ENCODE measurements at places on chromosomes 7 and 10.
A peak's percentile ranks its signal among the peaks of the same experiment; 100 is the strongest.

- DNase-seq: no peak
These were observed 73.8 kb downstream of the LRGUK start for GRCh38 chr7:134200970-134201369.

DNA sequence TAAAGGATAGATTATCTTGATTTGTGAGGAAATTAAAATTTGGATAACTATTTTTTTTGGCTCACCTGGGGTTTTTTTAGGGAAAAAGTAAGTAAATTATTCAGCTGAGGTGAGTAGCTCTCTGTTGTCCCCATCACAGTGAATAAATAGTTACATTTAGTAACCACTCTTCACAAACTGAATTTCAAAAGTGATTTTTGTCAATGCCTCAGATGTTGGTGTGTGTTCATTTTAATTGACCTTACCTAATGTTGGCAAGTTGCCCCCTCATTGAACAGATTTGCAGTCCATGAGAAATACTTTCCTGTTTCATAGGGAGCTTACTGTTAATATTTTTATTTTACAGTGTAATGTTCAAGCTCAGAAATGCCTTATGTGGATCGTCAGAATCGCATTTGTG is 18.3 kb downstream of the PLEKHA1 start:
- DNase-seq: no peak

GRCh38 chr10:115844591-115844990 is 428.4 kb downstream of the GFRA1 start:
- DNase-seq: peak; percentile 20

DNA sequence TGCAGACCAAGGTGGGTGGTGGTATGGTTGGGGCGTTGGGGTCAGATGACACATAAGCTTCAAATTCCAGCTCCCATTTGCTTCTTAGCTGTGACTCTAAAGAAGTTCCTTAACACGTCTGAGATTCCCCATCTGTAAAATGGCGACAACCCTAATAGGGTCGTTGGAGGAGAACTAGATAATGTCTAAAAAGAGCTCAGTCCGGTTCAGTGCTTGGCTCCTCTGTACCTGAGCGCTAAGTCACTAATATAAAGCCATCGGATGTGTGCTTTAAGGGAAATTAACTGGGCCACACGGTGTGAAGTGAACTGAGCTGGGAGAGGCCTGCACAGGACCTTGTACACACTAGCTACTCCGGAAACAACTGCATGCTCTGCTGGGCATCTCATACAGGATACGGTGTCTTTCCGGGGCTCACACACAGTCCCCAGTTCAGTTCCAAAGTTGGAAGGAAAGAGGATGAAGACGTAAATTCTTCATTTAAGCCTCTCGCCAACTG is 476 bp upstream of the ZFYVE27 start:
- DNase-seq: no peak

DNA sequence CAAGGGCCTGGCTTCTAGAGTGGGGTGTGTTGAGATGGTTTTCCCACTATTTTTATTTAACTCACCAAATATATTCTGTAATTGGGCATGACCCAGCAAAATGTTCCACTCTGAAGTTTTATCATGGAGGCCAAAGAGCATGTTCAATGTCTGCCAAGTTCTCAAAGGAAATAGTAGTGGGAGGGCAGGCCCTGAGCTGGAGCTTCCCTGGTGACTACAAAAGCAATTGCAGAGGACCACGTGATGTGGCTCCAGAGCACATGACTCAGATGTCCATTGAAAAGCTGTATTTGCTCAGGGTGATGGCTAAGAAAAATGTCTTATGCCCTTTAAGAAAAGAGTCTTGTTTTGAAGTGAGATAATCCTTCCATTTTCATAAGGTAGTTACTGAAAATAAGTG is 1024.8 kb downstream of the LRMDA start:
- DNase-seq: no peak

Measured in lung (tissue), 17 donors.